ENCODE measurements at places on chromosomes 1 and 21.

DNA sequence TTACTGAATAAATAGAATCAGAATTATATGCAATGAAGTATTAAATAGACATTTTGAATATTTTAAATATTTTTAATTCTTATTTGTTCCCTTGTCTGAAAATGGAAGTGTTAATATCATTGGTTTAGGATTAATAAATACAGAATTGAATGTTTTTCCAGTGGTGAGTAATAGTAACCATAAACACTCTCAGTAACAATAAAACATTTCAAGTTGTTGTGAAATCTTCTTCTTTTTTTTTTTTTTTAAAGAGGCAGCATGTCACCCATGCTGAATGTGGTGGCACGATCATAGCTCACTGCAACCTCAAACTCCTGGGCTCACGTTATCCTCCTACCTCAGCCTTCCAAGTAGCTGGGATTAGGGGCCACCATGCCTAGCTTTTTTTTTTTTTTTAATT is 86.2 kb upstream of the ZBTB18 start:
- no peak for DNase-seq

GRCh38 chr1:8281843-8282509 is 35.9 kb upstream of the SLC45A1 start:
- DNase-seq, result no peak

DNA sequence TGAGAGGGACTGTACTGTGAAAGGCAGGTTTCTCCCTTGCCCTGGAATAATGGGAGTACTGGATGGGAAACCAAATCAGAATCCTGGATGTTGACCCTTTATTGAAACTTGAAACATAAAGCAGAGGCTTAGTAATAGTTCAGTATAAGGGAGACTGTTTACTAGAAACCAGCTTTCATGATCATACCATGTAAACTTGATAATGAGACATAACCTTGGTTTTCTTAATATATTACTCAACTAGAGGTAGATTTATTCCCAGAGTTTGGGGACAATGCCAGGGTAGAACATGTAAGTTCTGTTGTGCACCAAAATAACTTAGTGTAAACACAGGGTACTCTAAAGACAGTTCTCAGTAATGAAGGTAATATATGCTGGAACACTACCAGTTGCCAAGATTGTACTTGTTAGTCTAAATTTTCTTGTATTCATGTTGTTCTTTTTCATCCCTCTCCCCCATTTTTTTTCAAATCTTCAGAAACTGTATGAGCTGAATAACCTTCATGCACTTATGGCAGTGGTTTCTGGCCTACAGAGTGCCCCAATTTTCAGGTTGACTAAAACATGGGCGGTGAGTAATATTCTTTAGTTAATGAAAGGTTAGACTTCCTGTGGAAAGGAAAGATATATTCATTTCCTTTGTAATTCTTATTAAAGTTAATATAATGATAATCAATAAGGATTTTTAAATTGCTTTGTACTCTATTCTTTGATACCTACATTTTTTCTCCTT is 49.6 kb downstream of the ANGPTL1 start:
- DNase-seq, result no peak

DNA sequence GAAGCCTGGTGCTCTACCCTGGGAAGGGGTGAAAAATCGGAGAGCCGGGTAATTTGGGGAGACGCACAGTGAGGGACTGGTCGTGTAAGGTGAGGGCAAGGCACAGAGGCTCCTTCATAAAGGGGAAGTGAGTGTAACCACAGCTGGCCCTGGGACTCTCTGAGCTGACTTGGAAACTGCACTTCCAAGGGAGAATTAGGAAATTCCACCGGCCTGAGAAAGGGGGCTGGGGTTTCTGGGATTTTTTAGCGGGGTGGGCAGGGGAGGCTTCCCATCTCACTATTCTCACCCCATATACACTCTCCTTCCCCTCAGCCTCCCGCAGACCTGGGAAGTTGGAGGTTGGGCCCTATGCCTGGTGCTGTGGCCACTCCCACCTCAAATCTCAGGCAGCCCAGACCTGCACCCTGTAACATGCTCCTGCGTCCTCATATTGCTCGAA is 88.3 kb upstream of the IPO9 start:
- no peak for DNase-seq

GRCh38 chr1:109487261-109487660 is 3.6 kb downstream of the ATXN7L2 start:
- no peak for DNase-seq

DNA sequence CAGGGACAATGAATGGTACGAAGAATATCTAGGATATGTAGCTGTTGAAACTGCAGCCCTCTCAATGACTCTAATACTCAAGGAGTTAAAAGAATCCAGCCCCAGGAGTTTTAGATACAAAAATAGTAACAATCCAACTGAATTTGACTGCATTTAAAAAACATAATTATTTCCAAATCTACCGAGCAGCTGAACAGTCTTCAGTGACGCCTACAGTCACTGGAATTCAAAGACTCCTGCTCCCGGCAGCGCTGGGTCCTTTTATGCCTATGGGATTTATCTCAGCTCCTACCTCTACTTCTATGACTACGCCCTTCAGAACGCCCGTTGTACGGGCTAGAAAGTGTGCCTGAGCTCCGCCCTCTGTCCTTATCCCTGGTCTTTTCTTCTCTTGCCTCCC is 55.7 kb downstream of the WARS2 start:
- no peak for DNase-seq

DNA sequence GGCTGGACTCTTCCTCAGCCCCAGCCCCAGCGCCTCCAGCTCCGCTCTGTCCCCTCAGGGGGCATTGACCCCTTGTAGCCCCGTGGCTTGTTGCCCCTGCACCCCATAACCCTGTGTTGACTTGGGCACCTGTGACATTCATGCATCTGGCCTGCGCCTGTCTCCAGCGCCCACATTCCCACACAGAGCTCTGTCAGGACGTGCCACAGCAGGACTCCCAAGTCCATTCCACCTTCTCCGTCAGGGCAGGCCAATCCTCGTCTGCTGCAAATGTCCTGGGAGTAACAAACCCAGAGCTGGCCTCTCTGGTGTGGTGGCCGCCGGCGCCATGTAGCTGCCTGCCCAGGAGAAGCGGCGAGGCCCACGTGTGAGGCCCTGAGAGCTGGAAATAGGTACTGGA is 60.6 kb downstream of the AGPAT3 start:
- no peak for DNase-seq

DNA sequence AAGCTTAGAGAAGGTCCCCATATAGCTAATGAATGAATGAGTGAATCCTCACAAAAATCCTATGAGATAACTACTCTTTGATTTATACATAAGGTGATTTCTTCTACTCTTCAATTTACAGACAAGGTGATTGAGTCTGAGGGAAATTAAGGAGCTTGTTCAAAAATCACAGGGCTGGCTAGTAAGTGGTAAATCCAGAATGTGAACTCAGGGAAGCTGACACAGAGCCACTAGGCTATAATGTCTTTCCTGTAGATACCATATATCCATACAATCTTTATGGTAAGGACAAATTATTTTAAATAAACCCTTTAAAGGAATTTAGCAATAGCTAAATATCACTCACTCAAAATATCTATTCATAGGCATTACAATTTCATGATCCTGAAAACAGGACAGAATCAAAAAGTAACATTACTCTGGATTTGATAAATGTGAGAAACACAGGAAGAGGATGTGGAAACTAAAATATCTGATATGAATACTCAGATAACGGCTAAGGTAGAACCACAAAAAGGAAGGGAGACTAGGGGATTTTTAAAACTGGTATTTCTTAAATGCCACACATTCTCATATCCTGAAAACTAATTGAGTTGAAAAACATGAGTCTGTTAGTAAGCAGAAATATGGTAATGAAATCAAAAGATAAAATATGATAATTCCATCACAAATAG is 108.2 kb downstream of the NBPF12 start:
- DNase-seq, result no peak

GRCh38 chr1:66533804-66534740 is at the start of gene SGIP1:
SGIP1 (plus strand) TSS chr1:66534153; CDS start chr1:66534359, 206 bp downstream.
- DNase-seq, result no peak

DNA sequence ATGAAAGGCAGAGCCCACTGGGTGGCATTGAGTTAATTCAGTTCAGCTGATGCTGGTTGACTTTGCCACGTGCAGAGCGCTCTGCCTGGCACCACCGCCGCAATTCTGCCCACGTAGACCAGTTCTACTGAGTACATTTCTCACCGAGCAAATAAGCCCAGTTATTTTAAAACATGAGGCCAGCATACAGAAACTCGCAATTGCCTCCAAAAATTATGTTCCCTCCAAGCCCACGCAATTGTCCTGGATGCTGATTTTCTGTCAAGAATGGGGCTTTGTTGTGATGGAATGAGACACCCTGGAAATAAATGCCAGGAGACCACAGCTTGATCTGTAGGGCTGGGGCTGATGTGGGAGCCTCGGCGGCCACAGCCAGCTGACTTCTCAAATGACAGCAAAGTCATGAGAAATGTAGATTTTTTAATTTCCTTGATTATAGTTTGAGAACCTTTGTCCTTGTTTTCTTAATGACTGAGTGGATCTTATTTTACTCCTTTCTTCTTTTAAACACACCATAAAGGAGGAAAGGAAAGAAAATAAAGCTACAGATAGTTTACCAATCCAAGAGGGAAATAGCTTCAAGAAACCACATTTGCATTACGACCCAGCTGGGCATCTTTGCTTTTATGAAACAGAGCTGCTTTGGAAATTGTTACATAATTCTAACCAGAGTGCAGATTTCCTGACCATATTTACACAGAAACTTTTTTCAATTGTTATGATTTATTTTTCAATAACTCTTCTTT is 11.6 kb upstream of the PARP1 start:
- no peak for DNase-seq

- no peak for DNase-seq
These were observed 131.5 kb downstream of the HUNK start for GRCh38 chr21:32004291-32004690.

DNA sequence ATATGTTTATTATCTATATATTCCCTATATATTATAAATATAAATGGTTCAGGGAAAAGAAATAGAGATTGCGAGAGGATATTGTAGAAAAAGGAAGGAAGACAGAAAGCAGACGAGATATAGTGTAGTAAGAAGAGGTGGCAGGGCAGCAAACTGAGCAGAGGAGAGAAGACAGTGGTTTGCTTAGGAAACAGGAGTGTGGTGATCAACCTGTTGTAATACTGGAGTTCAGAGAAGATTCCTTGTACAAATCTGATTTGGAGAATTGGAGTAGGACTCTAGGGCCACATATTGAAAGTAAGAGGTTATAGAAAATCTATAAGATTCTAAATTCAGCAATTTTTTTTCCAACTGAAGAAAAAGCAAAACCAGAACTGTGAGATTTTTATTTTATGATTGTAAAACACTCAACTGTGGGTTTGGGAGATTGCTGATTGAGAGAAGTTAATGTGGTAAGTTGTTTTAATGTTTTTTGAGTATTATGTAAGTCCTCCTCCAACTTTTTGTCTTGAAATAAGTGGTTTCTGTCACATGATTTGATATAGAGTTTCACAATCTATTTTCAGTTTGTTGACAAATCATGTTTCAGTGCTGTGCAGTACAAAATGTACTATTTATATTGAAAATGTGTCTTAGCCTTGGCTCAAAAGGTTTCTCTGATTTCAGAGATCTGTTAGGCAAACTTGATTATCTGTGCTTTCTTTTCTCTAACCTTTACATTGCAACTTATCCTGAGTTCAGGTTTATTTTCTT is 9.6 kb upstream of the AMY2B start:
- DNase-seq, result no peak

GRCh38 chr1:241888232-241888631 is 40.2 kb downstream of the EXO1 start:
- DNase-seq, result no peak

GRCh38 chr21:25862112-25862511 is 127.3 kb downstream of the GABPA start:
- no peak for DNase-seq

- no peak for DNase-seq
These were observed 760 bp upstream of the TINAGL1 start for GRCh38 chr1:31575369-31576140.
